ENCODE measurements at places on chromosomes 2 and 18.

DNA sequence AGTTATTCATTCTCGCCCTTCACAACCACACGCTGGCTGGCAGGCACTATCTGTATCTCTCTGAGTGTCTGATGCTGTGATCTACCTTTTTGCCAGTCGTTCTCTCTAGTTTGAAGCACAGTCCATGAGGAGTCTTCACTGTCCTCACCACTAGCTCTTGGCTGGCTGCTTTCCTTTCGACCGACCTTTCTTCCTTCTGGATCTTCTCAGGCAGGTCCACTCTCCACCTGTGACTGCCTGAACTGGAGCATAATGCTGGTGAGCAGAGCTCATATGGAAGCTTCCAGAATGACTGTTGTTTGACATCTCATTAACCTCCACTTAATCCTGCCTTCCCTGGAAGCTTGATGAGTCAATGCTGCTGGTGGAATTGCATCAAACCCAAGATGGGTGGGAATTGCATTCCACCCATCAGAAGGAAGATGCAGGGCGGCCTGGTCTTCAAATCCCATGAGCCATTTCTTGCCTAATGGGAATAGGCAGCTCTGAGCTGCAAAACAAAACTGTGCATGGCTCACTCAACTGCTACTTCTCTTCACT is 283.5 kb upstream of the HDAC4 start:
- H3K27ac ChIP-seq = no peak overlapping the region
- no peaks in the 10 kb centered on the region for H3K4me1 ChIP-seq
- no peaks in the 10 kb centered on the region for H3K36me3 ChIP-seq
- H3K27me3 ChIP-seq = no peaks in the 10 kb centered on the region
- no peak overlapping the region for H3K4me3 ChIP-seq

GRCh38 chr2:160224060-160224459 is 24.0 kb upstream of the ITGB6 start:
- no peak for DNase-seq
- H3K4me3 ChIP-seq = no peak overlapping the region
- H3K27ac ChIP-seq = no peak overlapping the region
- no peaks in the 10 kb centered on the region for H3K36me3 ChIP-seq

DNA sequence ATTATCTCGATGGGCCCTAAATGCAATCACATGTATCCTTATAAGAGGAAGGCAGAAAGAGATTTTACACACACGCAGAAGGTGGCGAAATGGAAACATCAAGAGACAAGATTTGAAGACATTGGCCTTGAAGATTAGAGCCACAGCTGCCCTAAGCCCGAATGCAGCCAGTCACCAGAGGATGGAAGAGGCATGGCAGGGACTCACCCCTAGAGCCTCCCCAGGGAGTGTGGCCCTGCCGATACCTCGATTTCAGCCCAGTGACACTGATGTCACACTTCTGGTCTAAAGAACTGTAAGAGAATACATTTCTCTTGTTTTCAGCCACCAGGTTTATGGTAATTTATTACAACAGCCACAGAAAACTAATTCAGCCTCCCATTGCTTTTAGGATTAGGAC is 17.4 kb downstream of the TTC39C start:
- H3K4me1 ChIP-seq = no peaks in the 10 kb centered on the region
- H3K27ac ChIP-seq = no peak overlapping the region
- no peak for DNase-seq
- no peaks in the 10 kb centered on the region for H3K36me3 ChIP-seq
- no peaks in the 10 kb centered on the region for H3K27me3 ChIP-seq
- no peak overlapping the region for H3K4me3 ChIP-seq

DNA sequence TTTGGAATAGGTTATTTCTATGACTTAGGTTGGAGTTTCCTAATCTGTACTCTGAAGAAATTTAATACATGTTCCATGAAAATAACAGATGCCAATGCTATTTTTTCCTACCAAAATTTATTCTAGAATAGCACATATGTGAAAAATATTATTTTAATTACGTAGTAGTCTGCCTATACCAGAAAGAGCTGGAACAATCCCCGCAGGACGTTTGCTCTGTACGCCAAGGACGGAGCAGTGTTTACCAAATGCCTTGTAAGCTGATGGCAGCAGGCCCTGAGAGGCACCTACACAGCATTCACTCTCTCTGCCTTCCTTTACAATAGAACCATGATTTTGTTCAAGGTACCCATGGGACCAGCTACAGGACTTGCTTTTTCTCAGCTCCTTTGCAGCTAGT is 16.8 kb upstream of the SLC1A4 start:
- no peak overlapping the region for H3K4me3 ChIP-seq
- H3K4me1 ChIP-seq = peaks cover 7% of the 10 kb centered on the region
- no peaks in the 10 kb centered on the region for H3K36me3 ChIP-seq
- no peak for DNase-seq
- no peaks in the 10 kb centered on the region for H3K27me3 ChIP-seq
- H3K27ac ChIP-seq = no peak overlapping the region

DNA sequence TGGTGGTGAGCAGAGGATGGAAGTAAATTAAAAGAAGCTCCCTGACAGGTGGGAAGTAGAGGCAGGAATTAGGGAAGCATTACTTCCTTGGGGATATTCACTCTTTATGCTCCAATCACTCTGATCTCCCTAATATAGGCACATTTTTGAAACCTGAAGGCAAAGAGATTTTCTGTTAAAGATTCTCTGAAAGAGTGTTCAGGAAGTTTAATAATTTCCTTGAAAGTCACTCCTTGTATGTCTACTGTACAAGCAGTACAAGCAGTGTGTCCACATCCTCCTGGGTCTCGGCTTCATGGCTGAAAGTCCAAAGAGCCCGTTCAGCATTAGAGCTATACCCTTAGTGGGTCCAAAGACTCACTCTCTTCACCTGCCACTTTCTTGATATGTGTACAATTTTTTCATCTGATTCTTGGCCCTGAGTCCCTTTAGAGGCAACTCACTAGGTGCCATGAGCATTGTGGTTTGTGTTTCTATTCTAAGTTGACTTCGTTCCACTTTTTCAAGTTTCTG is 60.2 kb downstream of the AAK1 start:
- no peak overlapping the region for H3K27ac ChIP-seq
- DNase-seq = no peak
- H3K4me3 ChIP-seq = no peak overlapping the region
- no peaks in the 10 kb centered on the region for H3K36me3 ChIP-seq

DNA sequence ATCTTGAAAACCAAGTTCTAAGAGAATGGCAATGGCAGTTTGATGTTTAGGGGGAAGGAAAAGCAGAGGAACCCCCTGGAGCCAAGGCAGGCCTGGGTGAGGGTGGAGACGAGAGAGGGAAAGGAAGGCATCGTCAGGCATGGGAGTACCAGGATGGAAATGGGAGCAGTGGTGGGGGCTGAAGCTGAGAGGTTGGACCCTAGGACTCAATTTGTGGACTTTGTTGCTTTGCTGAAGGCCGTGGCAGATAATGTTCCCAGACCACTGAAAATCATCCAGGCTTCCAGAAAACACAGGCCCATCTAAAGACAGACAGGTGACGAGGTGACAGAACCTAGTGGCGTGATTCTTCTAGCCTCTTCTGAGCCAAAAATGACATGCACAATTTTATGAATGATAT is 4.9 kb downstream of the NPAS2 start:
- H3K36me3 ChIP-seq = no peaks in the 10 kb centered on the region

- no peaks in the 10 kb centered on the region for H3K27me3 ChIP-seq
- H3K27ac ChIP-seq = no peak overlapping the region
Measured at GRCh38 chr18:80119111-80119510, 10.0 kb downstream of the ADNP2 start.

GRCh38 chr2:152309352-152310214 is 25.4 kb upstream of the FMNL2 start:
- no peak overlapping the region for H3K4me3 ChIP-seq
- H3K36me3 ChIP-seq = no peaks in the 10 kb centered on the region
- no peak overlapping the region for H3K27ac ChIP-seq
- no peaks in the 10 kb centered on the region for H3K4me1 ChIP-seq
- no peak for DNase-seq

Measured in H9 (cell line).